ENCODE measurements at places on chromosomes 3 and 15.
A peak's percentile ranks its signal among the peaks of the same experiment; 100 is the strongest.

- DNase-seq, result no peak
Measured at GRCh38 chr15:43241100-43241499, 20.3 kb upstream of the EPB42 start.

GRCh38 chr3:185403002-185403401 is 40.1 kb downstream of the MAP3K13 start:
- no peak for DNase-seq

GRCh38 chr3:46209053-46209452 is 940 bp upstream of the CCR1 start:
- no peak for DNase-seq

- no peak for DNase-seq
Measured at GRCh38 chr3:119343719-119344118, 49.5 kb downstream of the ARHGAP31 start.

- no peak for DNase-seq
Measured at GRCh38 chr3:128007033-128007424, 45.2 kb upstream of the SEC61A1 start.

- no peak for DNase-seq
Measured at GRCh38 chr3:30135190-30135589, 471.2 kb upstream of the TGFBR2 start.

GRCh38 chr15:31069360-31070000 is 32.0 kb downstream of the TRPM1 start:
- DNase-seq, result no peak

DNA sequence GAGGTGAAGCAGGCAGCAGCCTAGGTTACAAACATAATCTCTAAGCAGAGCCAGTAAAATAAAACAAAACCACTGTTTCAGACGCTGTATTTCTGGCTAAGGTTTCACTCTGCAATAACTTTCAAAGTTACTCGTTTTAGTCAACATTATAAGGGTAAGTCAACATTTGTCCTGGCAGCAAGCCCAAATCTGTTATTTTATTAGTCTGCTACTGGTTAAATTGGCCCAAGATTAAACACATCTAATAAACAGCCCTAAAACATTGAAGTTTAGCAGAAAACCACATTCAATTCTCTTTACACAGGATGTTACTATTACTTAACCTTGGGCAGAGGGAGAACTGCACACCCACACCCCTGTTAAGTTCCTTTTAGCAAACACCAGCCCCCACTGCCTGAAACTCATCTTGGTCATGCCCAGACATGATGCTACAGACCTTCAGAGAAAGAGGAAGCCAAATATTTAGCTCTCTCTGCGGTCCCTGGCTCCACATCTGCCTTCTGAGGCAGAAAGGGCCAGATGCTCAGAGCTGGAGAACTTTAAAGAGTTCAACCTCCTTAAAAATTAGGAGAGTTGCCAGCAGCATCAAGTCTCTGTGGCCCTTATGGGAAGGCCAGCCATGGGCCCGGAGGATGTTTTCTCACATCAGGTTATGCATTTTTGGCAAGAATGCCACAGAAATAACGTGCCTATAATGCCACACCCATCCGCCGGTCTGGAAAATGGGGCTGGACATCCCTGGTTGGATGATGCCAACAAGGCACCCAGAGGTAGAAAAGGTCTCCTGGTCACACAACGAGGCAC is 17.9 kb downstream of the ARHGEF3 start:
- DNase-seq, result no peak

DNA sequence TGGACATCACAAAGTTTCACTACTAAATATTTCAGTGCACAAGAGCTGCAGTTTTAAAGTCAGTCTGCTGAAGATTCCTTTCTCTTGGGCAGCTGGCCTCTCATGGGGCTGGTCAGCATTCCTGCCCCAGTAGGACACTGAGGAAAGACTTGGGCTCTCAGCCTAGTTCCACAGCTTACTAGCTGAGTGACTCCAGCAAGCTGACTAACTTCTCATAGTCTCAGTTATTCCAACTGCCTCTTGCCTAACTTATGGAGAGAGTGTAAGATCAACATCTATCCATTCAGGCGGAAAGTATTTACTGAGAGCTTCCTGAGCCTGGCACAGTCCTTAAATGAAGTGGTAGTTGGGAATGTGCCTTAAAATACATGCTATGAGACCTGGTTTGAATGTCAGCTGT is 27.0 kb downstream of the TM4SF4 start:
- peak; percentile 83 for DNase-seq

DNA sequence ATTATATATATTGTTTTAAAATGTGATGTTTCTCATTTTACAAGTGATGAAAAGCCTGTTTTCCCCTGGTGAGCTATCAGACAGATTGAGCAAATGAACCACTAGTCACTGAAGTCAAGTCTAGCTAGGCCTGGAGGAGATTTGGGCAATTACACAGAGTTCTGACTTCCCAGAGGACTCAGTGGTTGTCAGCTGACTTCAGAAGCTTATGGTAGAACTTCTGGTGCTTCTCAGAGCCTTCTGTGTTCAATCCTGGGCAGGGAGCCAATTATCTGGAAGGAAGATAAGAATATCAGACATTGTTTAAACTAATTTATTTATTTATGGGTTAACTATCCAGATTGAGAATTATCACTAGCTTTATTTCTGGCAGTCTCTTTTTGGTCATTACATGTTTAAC is 37.7 kb upstream of the NAALADL2 start:
- DNase-seq, result no peak

DNA sequence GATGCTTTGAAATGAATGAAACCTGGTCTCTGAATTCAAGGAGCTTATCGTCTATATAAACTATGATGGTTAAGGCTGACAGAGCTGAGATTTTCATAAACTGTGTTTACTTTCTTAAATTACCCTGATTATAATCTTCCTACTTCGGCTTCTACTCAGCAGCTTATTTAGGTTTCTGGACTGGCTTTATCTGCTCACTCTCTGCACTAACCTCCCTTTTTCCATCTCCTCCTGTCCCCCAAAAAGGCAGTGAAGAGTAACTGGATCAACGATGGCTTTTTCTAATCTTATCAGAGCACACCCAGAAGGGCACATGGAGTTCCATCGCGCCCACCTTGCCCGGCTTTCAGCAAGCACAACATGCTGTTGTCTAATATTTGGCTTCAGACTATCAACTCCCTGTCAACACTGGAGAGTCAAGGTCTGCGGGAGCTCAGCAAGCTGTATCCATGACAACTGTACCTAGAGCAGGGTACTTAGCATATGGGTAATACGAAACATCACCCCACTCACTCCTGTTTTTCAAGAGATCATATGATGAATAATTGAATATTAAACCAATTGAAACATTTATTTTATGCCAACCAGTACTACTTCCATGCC is 417.3 kb downstream of the GABRB3 start:
- DNase-seq, result no peak

GRCh38 chr15:67199881-67200763 is 54.3 kb downstream of the AAGAB start:
- DNase-seq, result no peak

DNA sequence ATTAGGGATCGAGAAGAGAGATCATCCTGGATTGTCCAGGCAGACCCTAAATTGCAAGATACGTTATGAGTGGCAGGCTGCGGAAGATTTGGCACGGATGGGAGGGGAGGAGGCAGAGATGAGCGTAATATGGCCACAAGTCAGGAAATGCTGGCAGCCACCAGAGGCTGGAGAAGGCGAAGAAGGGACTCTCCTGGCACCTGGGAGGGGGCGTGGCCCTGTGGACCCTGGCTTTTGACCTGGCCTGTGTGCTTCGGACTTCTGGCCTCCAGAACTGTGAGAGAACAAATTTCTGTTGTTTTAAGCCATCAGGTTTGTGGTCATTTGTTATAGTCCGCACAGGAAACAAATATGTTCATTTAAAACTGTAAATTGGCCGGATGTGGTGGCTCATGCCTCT is 31.9 kb upstream of the IGF1R start:
- no peak for DNase-seq

GRCh38 chr15:51721199-51721960 is 16.1 kb downstream of the LYSMD2 start:
- no peak for DNase-seq

DNA sequence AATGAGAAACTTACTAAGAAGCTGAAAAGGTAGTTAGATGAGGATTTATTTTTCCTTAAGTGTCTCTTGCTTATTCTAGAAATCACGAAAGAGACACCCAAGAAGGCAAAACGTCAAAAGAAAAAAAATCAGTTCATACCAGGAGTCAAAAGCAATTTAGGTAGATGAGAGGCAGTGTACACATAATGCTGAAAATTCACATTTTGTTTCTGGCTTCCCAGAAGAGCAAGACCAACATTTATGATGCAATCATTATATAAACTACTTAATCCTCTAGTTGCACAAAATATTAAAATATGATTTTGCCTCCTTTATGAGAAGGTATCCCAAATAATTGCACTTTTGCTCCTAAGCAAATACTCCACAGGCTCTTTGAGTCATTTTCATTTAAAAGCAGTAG is 228.0 kb downstream of the FMN1 start:
- DNase-seq, result no peak

DNA sequence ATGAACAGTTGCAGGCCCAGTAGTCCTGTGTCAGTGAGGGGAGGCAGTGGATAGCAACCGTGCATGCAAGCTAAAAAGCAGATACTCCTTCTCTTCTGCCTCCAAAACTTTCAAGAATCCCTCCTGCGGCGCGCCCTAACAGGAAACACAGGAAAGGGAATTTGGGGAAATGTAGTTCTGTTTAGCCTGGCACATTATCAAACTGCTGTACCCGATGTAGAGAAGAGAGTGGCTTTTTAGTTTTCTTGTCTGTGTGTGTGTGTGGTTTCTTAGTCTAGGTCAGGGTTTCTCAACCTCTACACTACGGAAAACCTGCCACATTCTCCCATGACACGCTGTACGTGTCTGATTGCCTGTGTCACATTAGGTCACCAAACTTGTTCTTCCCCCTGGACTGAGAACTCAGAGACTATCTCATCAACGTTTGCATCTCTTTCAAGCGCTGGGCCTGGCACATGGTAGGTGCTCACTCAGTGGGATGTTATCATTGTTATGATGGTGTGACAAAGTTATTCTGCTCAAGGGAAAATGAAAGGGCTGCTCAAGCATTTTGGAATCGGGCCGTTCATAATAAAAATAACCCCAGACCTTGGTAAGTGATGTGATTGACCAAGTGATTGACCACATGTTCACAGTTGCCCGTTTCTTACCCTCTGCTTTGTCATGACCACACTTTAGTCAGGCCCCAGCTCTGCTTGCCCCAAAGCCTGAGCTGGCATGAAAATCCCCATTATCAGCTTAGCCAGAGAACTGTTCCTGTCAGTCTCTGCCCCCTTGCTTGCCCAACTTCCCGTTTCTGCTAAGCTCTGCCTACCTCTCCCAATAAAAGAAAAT is 33.2 kb downstream of the TM4SF4 start:
- DNase-seq, result no peak

DNA sequence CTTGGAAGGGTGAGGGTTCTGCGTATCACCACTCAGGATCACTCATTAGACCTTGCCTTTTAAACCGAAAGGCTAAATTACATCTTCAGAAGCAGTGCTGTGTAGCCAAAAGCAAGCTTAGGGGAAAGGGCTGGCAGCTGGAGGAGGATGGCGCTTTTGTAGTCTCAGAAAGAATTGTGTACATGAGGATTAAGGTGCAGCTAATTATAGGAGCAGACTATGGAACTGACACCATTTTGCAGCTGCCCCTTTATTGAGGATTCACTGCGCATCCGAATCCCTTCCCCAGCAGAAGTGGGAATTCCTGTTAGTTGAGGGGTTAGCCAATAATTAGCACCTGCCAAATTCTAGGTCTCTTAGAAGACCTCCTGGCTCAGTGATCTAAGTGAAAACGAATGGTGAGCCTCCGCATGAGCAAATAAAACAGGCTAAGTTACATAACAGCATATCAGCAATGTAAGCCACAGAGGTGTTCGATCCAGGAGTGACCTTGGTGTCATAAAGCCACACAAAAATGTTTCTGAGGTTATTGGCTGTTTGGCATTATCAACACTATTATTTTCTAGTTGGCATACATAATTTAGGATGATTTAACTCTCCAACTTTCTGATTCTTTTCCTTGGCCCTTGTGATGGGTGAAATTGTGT is 42.6 kb upstream of the SEMA6D start:
- DNase-seq, result no peak

DNA sequence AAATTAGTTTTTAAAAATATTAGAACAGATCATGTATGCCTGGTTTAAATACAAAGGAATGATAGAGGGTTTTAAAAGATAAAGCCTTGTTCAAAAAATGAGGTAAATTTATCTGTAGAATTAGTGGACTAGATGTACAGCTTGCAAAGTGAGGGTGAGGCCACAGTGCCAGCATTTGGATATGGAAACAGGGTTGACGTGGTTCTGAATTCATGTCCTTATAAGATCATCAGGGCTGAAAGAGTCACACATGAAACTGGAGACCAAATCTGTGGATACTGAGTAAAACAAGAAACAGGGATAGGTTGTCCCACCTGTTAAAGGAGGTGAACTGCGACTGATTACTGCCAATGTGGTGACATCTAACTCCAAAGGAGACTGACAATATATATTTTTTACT is 46.3 kb downstream of the NCK1 start:
- DNase-seq, result no peak

GRCh38 chr3:141858312-141858711 is 18.1 kb upstream of the ATP1B3 start:
- DNase-seq, result no peak

DNA sequence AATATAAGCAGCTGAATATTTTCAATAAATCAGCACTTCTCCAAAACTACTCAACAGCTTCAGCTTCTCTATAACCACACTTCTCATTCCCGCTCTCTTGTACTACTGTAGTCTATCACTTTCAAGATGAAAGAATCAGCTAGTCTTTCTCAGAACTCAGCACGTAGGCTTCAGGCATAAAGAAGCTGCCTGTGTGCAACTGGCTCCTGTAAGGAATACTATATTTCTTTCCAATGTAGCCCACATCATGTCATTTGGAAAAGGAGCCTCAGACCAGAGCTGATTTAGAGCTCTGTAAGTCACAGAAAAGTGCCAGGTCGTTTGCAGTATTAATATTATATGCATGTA is 62.3 kb downstream of the FMN1 start:
- DNase-seq, result no peak

DNA sequence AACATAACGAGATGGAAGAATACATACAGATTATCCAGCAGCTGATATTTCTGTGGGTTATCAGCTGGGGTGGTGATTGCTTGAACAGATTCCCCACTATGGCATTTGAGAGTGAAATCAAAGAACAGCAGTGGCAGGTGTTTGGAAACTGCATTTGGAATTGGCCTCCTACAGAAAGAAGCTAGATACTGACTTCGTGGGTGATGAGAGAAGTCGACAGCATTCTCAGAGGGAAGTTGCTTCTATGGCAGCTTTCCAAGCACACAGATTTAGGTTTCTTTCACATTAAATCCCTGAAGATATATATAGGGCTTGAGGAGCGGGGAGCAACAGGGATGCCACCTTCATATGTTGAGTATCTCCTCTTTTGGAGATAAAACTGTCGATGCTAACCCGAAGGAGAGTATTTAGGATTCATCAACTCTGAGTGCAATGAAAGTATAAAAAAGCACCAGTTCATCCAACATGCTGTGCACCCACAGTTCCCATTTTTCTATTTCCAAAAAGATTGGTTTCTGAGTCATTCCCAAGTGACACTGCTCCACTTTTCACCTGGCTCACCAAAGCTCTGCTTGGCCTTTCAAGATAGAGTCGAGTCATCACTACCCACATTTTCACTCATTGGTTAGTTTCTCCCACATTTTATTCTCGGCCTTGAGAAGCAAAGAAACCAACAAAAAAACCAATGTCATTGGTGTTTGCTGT is 579.8 kb upstream of the SUCLG2 start:
- no peak for DNase-seq

- DNase-seq, result no peak
Measured at GRCh38 chr3:46116996-46117395, 89.7 kb upstream of the XCR1 start.

All from HS-5 (cell line).